ENCODE measurements at places on chromosomes 12 and 14.

- DNase-seq = no peak
Observed at GRCh38 chr12:7327918-7328317, 24.0 kb downstream of the ACSM4 start.

GRCh38 chr12:67969134-67969802 is 20.0 kb upstream of the IFNG-AS1 start:
- no peak for DNase-seq

DNA sequence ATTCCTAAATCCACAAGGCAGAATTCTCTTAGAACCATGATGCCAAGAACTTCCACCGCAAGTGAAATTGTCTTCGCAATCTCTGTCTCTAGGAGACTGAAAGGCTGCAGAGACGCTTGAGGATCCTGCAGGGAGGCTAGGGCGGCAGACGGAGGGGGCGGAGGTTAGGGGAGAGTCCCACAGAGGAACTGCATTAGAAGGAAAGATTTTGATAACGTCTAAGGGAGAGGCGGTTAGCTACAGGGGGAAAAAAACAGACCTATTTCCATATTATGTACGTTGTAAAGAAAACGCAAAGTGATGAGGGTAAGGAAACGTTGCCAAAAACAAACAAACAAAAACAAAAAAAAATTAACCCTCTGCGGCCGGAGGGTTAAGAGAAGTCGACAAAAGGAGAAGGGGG is 595 bp downstream of the KLHL28 start:
- no peak for DNase-seq

DNA sequence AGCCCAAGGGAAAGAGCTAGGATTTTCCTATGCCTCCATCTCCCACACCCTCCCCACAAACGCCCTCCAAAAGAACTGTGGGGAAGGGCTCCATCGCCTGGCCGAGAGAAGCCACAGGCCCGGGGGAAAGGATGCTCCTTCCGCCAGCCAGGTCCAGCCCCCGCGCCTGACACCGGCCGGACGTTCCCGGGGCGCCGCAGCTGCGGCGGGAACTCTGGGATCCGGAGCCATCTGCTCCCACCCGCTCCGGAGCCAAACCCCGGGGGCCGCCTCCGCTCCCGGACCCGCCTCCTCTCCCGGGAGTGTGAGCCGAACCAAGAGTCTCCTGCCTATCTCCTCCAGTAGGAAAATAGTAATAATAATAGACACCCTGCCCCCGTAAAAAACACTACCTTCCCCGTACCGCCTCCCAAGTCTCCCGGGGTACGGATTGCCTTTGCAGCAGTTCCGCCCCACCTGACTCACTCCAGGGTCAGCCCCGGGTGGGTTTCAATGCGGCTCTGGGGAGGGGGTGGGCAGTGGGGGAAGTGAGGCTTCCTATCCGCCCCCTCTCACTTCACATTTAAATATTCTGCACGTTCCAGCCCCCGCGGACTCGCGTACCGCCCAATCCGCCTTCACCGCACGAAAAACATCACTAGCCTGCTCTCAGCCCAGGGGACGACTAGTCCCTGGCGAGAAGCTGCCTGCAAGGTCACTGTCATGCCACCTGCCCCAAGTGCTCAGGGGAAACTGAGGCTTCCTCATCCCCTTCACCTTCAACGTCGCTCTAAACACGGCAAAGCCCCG is 2.4 kb downstream of the AGAP2 start:
- no peak for DNase-seq
